ENCODE measurements at places on chromosomes 1 and 21.
A peak's percentile ranks its signal among the peaks of the same experiment; 100 is the strongest.

DNA sequence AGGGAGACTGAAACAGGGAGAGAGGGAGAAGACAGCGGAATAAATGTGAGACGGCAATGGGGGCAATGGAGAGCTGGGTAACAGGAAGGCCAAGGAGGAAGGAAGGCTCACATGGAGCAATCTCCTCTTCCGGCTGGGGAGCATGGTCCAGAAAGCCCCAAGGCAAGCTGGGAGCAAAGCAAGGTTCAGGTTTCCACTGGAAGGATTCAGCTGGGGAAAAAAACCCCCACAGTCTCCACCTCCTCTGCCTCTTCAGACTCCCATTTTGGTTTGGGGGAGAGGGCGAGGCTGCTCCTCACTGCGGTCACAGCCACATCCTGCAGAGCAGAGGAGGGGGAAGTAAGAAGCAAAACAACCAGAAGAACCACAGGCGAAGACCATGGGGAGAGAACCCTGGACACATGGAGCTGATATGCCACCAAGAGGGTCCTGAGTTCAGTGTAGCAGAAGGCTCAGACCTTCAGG is 650 bp downstream of the TNFAIP8L2 start:
- DNase-seq, result no peak

- no peak for DNase-seq
These were observed 17.0 kb downstream of the DHRS3 start for GRCh38 chr1:12600880-12601633.

- DNase-seq, result no peak
These were observed 20.5 kb downstream of the SZRD1 start for GRCh38 chr1:16387201-16388188.

DNA sequence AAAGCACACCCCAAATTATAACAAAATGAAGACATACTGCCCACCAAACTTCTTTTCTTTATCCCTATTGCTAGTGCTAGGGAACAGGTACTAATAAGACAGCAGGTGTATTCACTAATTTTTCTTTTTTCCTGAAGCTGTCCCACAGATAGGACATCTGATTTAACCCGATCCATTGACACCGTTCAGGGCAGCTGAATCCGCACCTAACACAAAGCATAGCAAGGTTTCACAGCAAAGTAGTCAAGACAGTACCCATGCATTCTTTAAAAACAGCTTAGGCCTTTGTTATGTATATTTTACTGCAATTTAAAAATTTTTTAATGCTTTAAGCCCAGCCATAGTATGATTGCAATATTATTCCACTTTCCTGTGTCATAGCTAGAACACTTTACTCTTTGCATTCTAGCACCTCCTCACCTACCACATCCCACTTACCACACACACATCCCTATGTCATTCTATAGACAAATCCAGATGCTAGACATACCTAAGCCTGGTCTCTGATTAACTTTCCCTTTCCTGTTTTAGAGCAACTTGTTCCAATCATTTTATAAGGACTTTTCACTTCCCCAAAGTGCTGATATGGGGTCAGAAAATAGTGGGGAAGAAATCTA is 40.4 kb downstream of the GATAD2B start:
- DNase-seq, result no peak

DNA sequence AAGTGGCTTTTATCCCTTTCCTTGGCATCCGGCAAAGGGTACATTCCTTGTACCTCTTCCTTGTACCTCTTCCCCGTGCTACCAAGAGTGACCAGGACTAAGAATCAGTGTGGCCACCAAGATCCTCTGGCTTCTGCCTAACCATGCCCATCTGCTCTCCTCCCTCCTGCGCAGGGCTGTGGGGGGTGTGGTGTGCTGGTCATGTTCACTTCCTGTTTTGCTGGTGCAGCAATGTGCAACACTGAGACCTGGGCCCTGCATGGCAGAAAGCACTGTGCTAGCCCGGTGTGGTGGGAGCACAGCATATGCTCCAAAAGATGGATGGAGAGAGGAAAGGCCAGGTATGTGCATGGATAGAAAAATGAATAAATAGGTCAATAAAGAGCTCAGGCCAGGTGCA is 33.3 kb upstream of the TENT5C start:
- no peak for DNase-seq

GRCh38 chr1:116360429-116361173 is 12.4 kb upstream of the ATP1A1 start:
- no peak for DNase-seq

DNA sequence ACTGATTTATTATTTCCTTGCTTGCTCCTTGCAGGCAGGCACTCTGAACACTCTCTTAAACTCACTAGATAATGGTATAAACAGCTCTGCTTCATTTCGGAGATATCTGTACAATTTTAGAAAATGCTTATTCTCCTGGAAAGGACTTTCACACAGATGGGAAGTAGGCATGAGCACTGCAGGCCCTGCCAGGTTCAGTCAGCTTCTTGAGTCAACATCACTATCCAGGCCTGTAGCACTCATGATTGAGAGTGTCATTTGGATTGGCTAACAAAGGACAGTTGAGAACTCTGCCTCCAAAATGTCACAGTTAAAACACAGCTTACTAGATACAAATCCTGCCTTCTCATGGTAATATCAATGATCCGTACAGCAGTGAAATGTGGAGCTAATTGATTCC is 181.9 kb downstream of the CYYR1 start:
- DNase-seq, result peak; percentile 35

DNA sequence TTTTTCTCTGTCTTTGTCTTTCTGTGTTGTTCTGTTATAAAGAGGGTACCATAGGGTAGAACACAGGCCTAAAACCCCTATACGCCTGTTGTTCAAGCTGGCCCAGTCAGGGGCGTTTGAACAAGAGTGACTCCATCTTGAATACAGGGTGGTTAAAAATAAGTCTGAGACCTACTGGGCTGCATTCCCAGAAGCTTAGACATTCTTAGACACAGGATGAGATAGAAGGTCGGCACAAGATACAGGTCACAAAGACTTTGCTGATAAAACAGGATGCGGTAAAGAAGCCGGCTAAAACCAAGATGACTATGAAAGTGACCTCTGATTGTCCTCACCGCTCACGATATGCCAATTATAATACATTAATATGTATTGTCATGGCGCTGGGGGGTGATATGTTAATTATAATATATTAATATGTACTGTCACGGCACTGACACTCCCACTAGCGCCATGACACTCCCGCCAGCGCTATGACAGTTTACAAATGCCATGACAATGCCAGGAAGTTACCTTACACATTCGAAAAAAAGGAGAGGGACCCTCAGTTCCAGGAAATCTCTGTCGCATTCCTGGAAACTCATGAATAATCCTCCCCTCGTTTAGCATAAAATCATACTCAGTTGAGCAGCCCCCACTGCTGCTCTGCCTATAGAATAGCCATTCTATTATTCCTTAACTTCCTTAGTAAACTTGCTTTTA is 58.5 kb upstream of the KLHDC7A start:
- no peak for DNase-seq

DNA sequence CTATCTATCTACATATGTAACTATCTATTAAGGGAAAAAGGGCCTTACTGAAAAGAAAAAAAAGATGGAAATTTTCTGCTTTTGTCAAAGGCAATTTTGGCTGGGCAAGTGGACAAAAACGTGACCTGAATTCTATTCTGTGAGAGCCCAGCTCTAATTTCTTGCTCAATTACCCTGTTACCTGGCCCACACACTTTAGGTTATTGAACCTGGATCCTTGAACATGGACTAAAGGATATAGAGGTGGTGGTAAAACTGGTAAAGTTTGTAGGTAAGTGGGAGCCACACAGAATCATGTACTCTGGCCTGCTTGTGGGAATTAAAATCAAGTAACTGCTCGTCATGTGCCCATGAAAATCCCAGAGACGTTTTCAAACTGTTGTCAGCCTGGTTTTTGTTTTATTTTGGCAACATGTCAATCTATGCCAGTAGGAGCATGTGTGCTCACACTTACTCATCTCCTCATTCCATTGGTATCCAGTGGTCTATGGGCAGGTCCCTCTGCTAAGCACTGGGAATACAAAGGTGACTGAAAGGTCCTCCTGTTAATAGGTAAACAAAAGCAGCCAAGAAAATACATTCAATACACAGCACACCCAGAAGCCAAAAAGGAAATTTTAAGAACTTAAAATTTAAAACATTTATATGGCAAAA is 113.7 kb upstream of the WARS2 start:
- no peak for DNase-seq

DNA sequence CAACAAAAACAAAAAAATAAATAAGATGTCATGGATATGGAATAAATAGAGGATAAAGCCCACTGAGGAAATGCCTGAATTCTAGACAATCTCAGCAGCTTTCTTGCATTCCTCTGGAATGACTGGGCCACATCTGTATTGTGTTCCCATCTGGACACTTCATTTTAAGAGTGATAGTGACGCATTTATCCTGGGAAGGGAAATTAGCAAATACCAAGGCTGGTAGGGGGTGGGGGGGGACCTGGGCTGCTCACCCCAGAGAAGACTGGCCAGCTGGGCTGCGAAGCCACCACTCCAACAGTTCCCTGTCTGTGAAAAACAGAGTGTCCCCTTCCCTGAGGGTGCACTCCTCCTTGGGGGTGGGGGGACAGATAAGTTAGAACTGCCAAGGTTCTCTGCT is 106.3 kb downstream of the HIVEP3 start:
- no peak for DNase-seq

DNA sequence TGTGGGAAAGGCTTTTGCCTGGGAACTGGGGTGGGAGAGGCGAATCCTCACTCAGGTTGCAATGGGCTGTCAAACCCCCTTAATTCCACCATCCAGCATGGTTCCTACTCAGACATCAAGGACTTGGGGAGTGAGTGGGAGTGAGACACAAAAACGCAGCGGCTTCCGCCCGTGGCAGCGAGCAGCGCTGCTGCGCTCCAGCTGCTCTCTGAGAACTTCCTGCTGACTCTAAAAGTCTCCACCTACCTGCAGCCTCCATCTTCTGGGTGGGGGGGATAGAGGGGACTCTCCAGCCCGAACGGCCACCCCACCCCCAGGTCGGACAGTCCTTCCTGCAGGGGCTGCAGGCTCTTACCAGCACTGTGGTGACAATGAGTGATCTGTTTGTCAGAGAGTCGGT is 184.4 kb downstream of the GRIK3 start:
- no peak for DNase-seq

GRCh38 chr1:202615501-202616354 is 94.5 kb downstream of the SYT2 start:
- DNase-seq, result peak; percentile 64

- DNase-seq, result no peak
These were observed 80.4 kb downstream of the ADARB1 start for GRCh38 chr21:45154511-45155508.

DNA sequence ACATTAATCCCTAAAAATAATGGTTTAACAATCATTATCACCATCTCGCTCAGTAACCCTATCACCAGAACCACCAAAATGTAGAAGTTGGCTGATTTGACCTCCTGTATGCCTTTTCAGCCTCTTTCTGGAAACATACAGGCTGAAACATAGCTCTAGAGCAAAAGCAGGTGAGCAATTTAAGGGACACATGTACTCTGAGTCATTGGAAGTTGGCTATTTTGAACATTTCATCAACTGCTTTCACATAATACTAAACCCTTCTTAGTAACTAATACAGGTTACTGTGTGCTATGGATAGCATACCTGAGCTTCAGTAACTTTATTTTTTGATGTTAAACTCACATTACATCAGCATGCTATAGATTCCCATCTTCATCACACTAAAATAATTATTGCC is 19.8 kb upstream of the DDAH1 start:
- no peak for DNase-seq

GRCh38 chr1:233114860-233115259 is 164.4 kb downstream of the NTPCR start:
- peak; percentile 30 for DNase-seq

DNA sequence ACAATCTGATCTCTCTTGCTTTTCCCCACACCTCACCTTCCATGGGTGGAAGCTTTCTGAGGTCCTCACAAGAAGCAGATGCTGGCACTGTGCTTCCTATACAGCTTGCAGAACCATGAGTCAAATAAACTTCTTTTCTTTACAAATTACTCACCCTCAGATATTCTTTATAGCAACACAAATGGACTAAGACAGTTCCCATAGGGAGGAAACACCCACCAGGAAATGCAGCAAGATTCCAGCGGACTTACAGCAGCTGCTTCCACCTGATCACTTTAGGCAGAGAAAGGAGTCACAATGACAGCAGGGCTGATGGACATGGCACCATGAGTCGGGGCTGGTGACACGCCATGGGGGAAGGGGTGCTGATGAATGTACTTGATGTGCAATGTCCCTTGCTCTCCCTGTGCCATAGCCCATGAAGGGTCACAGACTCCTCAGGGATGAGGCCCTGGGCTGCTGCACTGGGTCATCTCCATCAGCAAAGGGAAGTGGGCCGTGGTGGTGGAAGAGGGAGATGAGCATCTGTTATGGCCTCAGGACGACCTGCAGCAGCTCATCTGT is 53.9 kb downstream of the PRSS38 start:
- no peak for DNase-seq

DNA sequence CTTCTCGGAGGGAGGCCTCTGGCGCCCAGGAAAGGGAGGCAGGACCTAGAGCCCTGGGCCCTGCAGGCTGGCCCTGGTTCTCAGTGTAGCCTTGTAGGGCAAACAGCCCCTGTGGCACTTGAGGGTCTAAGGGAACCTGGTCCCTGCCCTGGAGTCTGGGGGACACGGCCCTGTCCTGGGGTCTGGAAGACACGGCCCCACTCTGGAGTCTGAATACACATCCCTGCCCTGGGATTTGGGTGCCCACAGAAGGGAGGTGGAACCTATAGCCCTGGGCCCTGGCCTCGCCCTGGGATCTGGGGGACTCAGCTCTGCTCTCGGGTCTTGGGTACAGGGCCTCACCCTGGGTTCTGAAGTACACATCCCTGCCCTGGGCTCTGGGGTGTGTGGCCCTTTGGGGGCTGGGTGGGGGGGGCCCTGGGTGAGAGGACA is 97.9 kb downstream of the OBSCN start:
- DNase-seq, result no peak

DNA sequence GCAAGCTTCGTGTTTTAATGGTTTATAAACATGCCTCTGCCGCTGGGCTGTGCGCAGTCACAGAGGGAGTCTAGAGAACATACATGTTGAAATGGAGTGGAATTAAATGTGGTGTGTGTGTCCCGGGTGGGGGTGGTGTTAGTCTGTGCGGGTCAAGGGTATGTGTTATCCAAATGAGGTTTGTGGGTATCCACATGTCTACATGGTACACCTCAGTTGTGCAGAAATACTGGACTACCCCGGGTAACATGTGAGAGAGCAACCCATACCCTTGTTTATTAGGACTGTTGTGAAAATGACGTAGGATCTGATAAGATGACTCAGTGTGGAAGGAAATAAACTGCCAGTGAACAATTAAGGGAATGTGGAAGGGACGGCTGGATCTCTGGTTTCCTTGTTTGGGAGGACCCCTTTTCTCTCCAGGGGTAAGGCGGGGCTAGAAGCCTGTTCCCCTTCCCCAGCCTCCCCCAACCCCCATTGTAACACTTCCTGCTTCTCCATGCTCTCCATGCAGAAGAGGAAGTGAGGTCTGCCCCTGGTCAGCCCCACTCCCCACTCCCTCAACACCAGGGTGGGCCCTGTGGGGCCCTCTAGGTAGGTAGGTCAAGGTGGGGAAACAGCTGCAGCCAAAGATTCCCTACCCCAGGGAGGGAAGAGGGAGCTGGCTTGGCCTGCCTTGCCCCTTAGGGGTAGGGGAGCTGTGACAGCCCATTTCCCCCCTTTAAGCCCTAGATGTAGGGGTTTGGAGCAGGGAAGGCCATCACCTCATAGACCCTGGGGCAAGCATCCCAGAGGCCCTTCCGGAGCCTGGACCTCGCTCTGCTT is 690 bp downstream of the EPS8L3 start:
- DNase-seq, result no peak
